Epithelial cell of proximal tubule (primary cell): ENCODE measurements at places on chromosomes 16 and 17. TPM values are rescaled to one million over a fixed set of nuclear protein-coding genes. Genes with fewer than 3 reads are reported as not detected.
A peak's percentile ranks its signal among the peaks of the same experiment; 100 is the strongest.

Gene CCL8
- not detected in 2 replicates for total RNA-seq

Gene RND2
- total RNA-seq: 0.36 and 0.40 TPM in 2 replicates

Gene MT4
- not detected in 2 replicates for total RNA-seq

Gene ALDH3A2
- 27.5 and 30.9 TPM in 2 replicates for total RNA-seq

Gene KRTAP3-2
- total RNA-seq: not detected in 2 replicates

- DNase-seq: no peak
These were observed 25.2 kb upstream of the MAF start for GRCh38 chr16:79625738-79626137.

DNA sequence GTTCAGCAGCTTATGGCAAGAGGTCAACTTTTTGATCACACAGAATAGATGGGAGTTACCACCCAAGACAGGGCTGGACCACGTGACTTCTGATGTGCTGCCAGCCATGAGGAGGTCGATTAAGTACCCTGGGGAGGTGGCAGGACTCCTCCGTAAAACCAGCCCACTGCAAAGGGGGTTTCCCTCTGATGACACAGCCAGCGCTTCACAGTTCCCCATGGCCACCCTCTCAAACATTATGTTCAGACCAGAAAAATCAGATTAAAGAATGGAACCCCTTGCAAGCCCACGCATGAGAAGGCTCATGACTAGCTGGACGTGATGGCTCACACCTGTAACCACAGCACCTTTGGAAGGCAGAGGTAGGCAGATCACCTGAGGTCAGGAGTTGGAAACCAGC is 222.9 kb downstream of the CPPED1 start:
- DNase-seq: no peak

- DNase-seq: no peak
These were observed 3.8 kb upstream of the DNAH2 start for GRCh38 chr17:7713782-7714181.

- DNase-seq: no peak
These were observed 389.1 kb downstream of the HAPSTR1 start for GRCh38 chr16:9480503-9480902.

GRCh38 chr17:32936894-32937500 is 9.0 kb downstream of the TMEM98 start:
- no peak for DNase-seq

DNA sequence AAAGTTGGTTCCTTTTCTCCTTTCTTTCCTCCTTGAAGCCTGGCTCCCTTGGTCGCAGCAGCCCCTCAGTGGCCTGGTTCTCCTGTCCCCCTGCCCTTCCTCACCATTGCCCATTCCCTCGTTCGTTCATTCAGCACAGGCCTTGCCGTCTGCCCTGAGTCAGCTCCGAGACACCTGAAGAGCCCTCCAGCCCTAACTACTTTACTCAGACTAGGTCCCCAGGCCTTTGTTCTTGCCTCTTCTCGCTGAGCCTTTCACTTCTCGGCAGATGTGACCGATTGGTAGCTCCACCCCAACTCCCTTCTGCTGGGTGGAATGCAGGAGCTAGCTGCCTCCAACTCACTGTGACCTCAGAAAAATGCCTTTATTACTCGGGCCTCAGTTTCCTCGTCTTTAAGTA is 7.0 kb upstream of the ADAM11 start:
- no peak for DNase-seq

DNA sequence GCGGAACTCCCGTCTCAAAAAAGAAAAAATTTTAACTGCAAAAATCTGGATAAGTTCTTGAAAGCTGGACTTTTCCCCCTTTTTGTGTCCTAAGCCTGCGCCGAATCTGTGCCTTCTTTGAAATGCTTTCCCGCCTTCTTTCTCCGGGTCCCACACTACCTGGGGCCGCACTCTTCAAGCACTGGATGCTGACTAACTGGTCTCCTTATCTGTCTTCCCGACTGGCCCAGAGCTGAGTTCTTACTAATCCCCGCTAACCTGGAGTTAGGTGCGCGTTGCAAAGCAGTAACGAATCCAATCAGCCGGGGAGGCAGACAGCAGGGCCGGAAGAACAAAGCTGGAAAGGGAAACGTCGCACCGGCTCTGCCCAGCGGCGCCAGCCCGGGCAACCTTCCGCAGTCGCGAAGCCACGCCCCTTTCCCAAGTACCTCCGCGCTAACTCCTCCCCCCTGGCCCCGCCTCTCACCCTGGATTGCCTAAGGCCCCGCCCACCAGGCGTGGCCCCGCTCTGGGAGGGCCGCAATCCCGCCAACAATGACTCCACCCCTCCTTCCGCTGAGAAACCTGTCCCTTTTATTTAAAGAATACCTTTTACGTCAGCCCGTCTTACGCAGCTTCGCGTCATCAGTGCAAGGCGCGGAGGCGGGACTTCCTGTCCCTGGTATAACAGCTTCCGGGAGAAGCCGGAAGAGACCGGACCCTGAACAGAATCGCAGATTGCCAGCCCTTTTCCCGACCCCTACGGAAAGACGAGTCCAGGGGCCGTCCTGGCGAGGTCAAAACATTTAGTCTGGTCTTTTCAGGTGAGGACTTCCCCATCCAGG is at the start of gene TMUB2:
Gene TMUB2 (plus strand): TSS at position 666 of the 824 bp plus-strand sequence. CDS start 737 bp downstream, outside the sequence.
- peak; percentile 95 for DNase-seq

DNA sequence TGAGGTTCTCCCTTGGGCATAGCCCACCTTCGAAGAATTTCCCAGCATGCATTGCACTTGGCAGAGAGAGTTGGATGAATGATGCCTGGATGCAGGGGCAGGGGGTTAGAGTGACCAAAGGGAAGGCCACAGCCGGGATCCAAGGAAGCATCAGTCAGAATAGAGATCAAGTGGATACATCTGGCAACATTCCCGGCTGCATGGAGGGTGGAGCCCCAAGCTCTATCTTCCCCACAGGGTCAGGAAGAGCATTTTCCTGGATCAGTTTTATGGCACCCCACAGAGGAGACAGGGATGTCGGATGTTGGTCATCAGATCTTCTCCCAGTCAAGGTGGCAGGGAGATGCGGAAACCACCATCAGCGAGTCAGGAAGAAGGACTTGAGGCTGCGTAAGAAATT is 13.0 kb downstream of the PIRT start:
- no peak for DNase-seq
